ENCODE measurements at places on chromosomes 13 and 19. TPM values are rescaled to one million over a fixed set of nuclear protein-coding genes. Genes with fewer than 3 reads are reported as not detected.
A peak's percentile ranks its signal among the peaks of the same experiment; 100 is the strongest.

The SIGLECL1 gene
- not detected for polyA plus RNA-seq

The BRCA2 gene
- polyA plus RNA-seq: 2.1 TPM

The SMIM7 gene
- 64.8 TPM for polyA plus RNA-seq

The C19orf67 gene
- polyA plus RNA-seq: not detected

The IGFL1 gene
- not detected for polyA plus RNA-seq

The ZNF708 gene
- polyA plus RNA-seq: 1.7 TPM

The RNF17 gene
- polyA plus RNA-seq: 0.03 TPM

The HCST gene
- polyA plus RNA-seq: 0.93 TPM

The KIR2DL1 gene
- polyA plus RNA-seq: not detected

The LGALS7 gene
- not detected for polyA plus RNA-seq

The CRLF1 gene
- 3.0 TPM for polyA plus RNA-seq

The HIF3A gene
- polyA plus RNA-seq: 0.02 TPM

The ELOF1 gene
- polyA plus RNA-seq: 96.0 TPM

The TNFSF13B gene
- 0.29 TPM for polyA plus RNA-seq

The PIBF1 gene
- 5.1 TPM for polyA plus RNA-seq

GRCh38 chr13:99806671-99807070 lies 164.9 kb downstream of the ZIC5 start:
- DNase-seq: no peak

GRCh38 chr13:96581741-96582140 lies 412.5 kb downstream of the OXGR1 start:
- no peak for DNase-seq

DNA sequence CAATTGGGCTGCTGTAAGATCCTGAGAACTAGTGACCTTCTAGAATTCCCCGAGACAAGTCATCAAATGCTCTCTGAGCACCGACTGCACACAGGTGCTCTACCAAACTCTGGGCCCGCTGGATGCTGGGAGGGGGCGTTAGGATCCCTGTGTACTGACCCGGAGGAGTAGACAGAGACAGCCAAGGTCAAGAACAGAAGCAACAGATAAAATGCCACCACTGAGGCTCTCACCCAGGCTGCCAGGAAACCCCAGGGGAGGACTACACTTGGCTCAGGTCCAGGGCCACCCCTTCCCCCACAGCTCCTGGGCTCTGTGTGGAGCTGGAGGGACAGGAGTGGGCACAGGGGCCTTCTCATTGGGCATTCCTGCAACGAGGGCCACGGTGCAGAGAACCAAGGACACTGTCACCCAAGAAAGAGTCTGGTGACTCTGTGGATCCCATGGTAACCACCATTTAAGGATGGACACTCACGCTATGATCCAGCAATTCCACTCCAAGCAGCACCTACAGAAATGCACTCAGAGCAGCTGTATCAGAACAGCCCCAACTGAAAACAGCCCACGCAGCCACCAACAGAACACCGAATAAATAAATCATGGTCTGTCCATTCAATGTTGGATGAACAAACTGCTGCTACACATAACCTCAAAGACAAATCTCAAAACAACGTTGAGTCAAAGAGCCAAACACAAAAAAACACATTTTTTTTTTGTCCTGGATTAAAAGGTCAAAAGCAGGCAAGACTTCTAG lies 16.8 kb upstream of the SLC35E1 start:
- DNase-seq: no peak

DNA sequence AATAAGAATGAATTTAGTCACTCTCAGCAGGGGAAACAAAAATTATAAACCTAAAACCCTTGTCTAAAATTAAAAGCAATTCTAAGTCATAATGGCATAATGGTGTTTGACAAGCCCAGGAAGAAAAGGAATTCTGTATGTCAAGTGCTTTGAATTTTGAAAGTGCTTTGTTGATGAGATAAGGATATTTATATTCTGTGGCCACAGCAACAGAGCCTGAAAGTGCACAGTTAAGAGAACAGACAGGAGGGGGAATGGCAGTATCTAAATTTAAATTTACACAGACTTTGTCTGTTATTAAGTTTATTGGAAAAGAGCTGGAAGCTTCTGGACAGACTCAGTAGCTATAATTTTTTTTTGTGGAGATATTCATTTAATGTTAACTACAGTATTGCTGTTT lies 69.8 kb downstream of the OLFM4 start:
- no peak for DNase-seq

DNA sequence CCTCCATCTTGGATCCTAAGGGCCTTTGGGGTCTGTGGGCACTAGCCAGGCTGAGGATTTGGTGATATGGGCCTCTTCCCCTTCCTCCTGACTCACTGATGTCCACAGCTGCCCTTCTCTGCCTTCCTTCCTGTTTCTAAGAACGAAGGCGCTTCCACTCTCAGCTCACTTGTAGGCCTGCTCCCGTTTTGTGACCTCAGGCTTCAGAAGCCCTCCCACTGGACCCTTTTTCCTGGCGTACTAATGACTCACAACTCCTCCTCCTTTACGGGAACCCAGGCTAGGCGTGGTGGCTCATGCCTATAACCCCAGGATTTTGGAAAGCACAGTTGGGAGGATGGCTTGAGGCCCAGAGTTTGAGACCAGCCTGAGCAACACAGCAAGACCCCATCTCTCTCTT lies 55.6 kb downstream of the TMED1 start:
- DNase-seq: peak; percentile 54

- peak; percentile 34 for DNase-seq
Measured at GRCh38 chr13:29684441-29684840, 89.0 kb upstream of the SLC7A1 start.

- no peak for DNase-seq
Measured at GRCh38 chr13:31485651-31486051, 253.7 kb upstream of the RXFP2 start.

DNA sequence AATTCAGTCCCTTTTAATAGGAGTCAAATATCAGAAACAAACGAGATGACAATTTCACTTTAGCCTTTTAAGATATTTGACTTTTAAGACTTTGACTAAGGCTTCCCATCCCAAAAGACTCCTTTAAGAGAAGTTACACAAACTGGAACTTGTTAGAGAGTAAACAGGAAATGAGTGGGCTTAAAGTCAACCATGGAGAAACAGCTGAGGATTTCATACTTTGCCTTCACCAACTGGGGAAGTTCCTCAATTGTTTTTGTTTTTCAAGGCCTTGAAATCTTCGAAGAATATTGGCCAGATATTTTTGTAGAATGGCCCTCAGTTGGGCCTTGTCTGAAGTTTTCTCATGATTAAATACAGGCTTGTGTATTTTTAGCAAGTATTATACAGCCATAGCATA lies 227.3 kb downstream of the POU4F1 start:
- DNase-seq: no peak

DNA sequence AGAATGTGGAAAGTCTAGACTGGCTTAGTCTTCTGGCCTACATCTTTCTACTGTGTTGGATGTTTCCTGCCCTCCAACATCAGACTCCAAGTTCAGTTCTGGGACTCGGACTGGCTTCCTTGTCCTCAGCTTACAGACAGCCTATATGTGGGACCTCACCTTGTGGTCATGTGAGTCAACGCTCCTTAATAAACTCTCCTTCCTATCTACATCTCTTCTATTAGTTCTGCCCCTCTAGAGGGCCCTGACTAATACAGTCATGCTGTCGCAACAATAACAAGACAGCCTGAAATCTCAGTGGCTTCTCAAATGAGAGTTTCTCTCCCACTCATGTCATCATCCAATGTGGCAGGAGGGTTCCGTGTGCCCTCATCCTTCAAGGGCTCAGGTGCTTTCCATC lies 347.8 kb downstream of the MZT1 start:
- DNase-seq: no peak

DNA sequence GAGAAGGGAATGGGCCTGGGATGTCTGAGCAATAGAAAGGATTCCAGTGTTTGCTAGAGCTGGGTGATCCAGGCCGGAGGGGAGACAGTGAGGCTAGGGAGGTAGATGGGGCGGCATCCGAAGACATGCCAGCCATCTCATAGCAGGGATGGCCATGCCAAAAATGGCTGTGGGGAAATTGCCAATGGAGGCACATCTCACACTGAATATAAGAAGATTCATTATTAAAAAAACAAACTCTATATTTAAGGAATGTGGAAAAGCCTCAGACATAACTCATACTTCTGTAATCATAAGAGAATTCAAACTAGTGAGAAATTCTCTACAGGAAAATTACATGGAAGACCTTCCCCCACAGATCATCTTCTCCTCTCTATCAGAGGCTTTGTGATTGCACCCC lies 289.2 kb downstream of the FGF9 start:
- DNase-seq: peak; percentile 27

- DNase-seq: no peak
Measured at GRCh38 chr13:50991579-50992521, 82.3 kb downstream of the RNASEH2B start.

GRCh38 chr19:15810335-15810734 lies 5.1 kb downstream of the OR10H1 start:
- DNase-seq: no peak

DNA sequence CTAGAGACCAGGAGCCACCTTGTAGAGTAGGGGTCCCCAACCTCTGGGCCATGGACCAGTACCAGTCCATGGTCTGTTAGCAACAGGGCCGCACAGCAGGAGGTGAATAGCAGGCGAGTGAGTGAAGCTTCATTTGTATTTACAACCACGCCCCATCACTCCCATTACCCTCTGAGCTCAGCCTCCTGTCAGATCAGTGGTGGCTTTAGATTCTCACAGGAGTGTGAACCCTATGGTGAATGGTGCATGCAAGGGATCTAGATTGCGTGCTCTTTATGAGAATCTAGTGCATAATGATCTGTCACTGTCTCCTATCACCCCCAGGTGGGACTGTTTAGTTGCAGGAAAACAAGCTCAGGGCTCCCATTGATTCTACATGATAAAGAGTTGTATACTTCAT lies 303.6 kb downstream of the KCNRG start:
- DNase-seq: no peak

DNA sequence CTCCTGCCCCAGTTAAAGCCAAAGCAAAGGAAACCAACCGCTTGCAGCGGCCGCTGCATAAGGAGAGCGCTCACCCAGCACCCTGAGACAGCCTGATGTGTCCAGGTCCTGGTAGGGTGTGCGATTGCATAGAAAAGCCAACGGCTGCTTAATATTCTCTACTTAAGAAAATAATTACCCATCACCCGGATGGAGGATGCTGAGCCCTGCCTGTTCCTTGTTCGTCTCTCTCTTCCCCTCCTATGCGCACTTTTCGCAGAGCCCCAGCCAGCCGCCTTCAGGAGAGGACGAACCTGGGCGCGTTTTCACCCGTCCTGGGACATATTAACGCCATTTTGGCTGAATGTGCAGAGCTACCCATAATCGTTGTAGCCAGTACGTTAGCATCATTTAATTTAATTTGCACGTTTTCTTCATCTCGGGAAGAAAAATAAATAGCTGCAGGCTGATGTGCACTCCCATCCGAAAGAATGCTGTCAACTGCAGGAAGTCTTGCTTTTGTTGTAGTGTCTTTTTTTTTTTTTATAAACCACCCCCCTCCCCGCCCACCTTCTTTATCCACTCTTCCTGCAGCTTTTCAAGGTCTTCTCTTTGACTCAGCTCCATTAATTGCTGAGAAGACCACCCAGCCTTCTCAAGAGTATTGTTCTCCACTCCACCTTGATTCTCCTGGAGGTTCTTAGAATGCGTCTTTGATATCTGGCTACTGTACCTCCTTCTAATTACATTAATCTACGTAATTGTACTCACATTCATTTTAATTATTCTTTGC lies 214.5 kb downstream of the TEX29 start:
- no peak for DNase-seq

DNA sequence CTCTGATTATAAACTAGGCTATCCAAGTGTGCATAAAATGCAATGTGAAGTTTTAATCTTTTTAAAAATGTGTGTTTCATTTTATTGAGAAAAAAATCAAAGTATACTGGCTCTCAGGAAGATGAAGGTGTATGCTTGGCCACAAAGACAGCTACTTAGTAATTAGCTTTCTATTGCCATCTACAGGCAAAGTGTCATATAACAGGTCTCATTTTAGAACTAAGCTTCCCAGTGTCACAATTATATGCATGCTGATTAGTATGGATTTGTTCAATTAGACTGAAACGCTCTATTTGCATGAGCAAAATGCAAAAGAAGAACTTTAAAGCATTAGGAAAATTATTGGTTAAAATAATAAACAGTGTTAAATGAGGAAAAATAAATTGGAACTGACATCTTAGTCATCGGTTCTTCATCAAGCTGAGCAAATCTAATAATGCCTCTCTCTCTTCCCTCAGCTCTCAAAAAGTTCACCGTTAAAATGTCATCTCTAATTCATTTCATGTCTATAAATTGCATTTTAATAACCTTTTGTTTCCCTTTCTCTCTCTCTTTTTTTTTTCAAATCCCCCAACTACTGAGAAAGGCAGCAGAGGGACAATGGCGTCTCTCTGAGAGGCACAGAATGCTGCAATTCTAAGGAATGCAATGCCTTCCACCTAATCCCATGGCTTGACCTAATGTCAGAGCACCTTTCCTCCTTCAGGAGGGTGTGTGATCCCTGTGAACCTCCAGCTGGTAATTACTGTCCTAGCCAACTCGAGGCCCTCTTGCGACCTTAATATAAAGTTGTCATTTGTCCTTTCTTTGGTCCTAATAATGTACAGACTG lies 313.1 kb upstream of the MAB21L1 start:
- peak; percentile 61 for DNase-seq

DNA sequence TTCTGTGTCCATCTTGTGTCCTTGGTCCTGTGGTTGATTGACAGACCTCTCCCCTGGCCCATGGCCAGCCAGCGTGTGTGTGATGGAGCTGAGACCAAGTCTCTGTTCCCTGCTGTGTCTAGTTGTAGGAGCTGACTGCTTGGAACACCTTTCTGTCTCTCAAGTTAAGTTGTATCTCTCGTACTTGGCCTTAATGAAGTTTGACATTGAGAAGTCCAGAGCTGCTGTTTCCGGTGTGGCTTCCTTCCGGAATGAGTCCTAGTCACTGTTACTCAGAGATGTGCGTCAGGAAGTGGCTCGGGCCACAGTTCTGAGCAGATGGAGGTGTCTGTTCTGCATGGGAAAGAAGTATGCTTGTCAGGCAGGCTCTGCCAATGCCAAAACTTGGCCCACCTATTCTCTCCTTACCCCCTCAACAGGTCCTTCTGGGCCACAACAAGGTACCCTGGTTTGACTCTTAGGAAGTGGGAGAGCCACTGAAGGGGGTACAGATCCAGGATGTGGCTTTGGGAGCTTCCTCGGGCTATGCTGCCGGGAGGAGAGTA lies 54.3 kb downstream of the GATAD2A start:
- DNase-seq: peak; percentile 87

- DNase-seq: no peak
Measured at GRCh38 chr19:29796173-29796573, 15.6 kb upstream of the CCNE1 start.

DNA sequence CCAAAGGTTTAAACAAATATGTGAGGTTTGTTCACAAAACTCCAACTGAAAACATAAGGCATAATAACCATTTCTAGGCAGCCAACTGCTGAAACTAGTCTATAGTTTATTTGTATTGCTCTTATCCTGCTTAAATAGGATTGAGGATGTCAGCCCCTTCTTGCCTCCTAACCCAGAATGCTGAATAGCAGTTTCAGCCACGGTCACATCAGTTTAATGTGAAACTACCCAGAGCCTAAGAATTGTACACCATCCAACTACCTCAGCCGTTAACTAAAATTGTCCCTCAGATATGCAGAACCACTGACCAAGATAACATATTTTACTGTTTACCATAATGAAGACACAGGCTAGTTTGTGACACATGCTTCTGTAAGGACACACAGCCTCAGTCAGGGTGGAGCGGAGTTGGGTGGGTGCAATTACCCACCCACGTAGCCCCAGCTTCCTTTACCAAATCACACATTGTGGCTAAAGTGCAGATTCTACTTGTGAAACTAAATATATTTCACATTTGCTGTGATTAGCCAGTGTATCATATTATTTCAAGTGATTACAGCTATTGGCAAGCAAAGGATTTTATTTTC lies 259.9 kb downstream of the EFNB2 start:
- no peak for DNase-seq

GRCh38 chr19:4866595-4867424 lies 657 bp downstream of the PLIN3 start:
- DNase-seq: peak; percentile 28

GRCh38 chr13:73230716-73231115 lies 171.9 kb downstream of the KLF5 start:
- no peak for DNase-seq

Data from IMR-90 (cell line).